Left kidney (tissue), 8 donors: ENCODE measurements at places on chromosomes 12 and 14. TPM values are rescaled to one million over a fixed set of nuclear protein-coding genes. Genes with fewer than 3 reads are reported as not detected.
A peak's percentile ranks its signal among the peaks of the same experiment; 100 is the strongest.

Gene ZC3H10
- polyA plus RNA-seq, result 5.8 TPM

Gene ACOT4
- 3.4 TPM for polyA plus RNA-seq

Gene MAP4K5
- polyA plus RNA-seq, result 66.2 TPM

Gene PLEKHG7
- 0.68 TPM for polyA plus RNA-seq

Gene SYT10
- 0.68 TPM for polyA plus RNA-seq

Gene DICER1
- 75.4 TPM for polyA plus RNA-seq

Gene ZNF10
- 33.1 TPM for polyA plus RNA-seq

Gene APOLD1
- 12.1 TPM for polyA plus RNA-seq

Gene FAIM2
- polyA plus RNA-seq, result 3.5 TPM

Gene KRT3
- not detected for polyA plus RNA-seq

Gene LPAR5
- polyA plus RNA-seq, result 0.91 TPM

Gene PPP1R1A
- 52.6 TPM for polyA plus RNA-seq

Gene GLT8D2
- polyA plus RNA-seq, result 11.0 TPM

Gene DNAJC22
- polyA plus RNA-seq, result 30.2 TPM

Gene HSPB8
- 4.8 TPM for polyA plus RNA-seq

- no peak for DNase-seq
Observed at GRCh38 chr12:89156340-89156739, 196.0 kb downstream of the DUSP6 start.

DNA sequence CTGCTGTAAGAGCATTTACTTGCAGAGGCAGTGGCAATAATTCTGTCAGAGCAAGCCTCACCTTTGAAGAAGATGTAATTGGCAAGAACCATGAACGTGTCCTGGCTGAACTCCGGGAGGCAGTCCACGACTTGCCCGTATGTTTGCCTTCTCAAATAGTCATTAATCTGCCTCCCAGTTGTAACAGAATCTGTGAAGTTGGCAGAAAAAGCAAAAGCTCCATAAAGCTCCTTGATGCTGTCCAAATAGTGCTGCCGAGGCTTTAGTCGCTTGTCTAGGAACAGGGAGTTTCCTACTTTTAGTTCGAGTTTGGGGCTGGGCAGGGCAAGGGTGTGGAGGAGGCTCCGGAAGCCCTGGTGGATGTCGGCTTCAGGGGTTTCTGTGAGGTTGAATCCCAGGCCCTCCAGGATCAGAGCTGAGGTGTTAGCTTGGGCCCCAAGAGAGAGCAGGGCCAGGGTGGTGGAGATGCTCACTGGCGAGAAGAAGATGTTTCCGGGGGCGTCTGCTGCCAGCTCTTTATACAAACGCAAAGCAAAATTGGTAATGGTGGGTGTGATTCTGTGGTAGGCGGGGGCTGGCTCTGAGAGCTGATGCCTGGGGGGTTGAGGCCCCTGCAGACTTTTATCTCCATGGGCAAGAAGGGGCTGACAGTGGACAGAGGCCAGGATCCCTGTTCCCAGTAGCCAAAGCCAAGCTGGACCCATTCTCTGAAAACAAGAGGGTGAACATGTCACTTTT, 4.4 kb downstream of the SERPINA11 start:
- DNase-seq, result no peak

DNA sequence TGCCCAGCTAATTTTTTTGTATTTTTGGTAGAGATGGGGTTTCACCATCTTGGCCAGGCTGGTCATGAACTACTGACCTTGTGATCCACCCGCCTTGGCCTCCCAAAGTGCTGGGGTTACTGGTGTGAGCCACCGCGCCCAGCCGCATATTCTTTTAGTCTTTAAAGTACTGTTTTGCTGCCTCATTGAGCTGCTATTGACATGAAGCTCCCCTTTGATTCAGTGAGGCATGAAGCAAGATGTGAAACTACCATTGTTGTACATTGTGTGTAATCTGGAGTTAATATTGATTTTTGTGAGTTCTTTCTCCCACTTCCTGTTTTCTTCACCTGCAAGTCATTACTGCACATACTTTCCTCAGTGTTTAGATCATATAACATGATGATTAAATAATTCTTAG, 80.8 kb downstream of the MNAT1 start:
- no peak for DNase-seq

DNA sequence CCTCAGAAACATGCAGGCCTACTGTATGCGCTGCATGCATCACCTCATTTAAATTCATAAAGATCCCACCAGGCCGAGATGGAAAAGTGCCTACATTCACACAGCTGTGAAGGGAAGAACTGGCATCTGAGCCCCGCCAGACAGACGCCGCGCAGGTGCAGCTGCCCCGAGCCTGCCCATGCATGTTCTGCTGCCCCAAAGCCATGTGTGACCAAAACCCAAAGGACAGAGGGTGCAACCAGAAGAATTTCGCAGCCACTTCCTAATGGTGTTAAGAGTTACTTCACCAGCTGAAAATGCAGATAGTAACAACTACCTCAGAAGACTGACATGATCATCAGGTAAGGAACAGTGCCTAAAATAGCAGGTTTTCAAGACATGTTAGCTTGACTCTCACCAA, 13.5 kb upstream of the KRT8 start:
- no peak for DNase-seq

DNA sequence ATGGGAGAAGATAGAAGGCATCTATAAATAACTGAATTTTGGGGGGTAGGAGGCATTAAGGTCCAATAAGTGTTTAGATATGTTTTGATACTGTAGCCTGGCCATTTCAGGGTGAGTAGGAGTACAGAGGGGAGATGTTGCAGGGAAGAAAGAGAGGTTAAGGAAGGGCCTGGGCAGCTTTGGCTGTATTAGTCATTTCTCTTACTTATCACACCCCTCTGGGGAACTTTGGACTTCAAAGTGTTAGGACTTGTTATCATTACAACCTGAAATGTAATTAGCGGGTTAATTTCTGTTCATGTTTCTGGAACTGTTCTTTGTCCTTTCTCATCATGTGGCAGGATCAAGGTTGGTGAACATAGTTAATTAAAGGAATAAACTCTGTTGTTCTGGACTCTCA, 40.3 kb downstream of the SUSD6 start:
- no peak for DNase-seq

DNA sequence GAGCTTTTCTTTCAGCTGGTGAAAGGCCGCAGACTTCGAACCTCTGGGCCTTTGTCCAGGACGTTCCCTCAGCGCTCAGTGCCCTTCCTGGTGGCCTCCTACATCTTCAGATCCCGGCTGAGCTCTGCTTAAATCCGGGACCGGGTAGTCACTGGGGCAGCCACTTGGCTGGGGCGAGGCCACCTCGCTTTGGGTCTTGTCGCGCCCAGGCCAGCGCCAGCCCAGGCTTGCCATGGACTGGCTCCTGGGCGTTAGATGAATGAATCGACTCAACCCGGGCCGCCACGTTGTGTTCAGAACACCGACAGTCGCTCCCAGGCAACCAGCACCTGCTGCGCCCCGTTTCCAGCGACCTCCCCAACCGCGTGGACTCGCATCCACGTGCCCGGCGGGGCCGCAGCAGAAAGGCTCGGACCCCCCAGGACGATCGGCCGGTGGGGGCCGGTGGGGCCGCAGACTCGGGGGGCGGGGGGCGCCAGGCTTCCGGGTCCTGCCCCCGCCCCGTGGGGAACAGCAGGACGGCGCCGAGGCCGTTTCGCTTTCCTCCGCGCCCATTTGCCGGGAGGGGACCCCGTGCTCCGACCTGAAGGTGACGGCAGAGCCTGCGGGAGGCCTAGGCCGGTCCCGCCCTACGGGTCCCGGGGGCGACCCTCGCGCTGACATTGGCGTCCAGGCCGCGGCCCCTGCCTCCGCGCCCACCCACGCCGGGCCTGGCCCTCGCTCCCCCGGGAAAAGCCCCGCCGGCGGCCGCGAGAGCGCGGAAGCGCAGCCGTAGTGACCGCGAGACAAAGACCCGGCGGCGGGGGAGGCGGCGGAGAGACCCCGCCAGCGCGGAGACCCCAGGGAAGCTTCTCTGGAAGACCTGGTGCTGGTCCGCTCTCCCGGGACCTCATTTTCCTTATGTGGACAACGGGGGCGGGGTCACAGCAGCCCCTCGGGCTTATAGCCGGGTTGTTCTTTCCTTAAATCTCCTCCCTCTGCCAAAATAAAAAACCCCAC, 37.3 kb upstream of the RCOR1 start:
- peak; percentile 37 for DNase-seq

- DNase-seq, result no peak
Observed at GRCh38 chr12:81294325-81295190, 216.7 kb downstream of the ACSS3 start.

GRCh38 chr12:14356147-14356546, 9.3 kb upstream of the ATF7IP start:
- DNase-seq, result no peak

GRCh38 chr14:68523326-68523610, 269.6 kb downstream of the ZFP36L1 start:
- no peak for DNase-seq

GRCh38 chr12:118391836-118392235, 15.5 kb downstream of the SUDS3 start:
- DNase-seq, result no peak

GRCh38 chr14:56004786-56005185, 113.4 kb upstream of the PELI2 start:
- no peak for DNase-seq

GRCh38 chr12:62848418-62848817, 86.5 kb downstream of the PPM1H start:
- no peak for DNase-seq

DNA sequence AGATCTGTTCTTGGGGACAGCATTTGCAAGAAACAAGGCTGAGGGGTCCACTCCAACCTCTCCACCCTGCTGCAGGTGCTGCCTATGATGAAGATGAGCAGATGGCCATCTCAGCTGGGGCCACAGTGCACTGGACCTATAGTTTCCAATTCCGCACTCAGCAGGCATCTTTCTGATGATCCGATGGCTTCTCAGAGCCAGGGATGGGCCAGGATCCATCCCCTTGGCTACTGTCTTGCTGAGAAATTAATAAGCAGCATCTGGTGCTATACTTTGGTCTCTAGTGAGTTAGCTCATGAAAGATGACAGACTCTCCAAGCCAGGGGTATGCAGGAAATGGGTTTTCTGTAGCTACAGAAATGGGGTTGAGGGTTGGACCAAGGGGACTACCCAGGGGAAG, 18.4 kb upstream of the BDKRB1 start:
- DNase-seq, result no peak

DNA sequence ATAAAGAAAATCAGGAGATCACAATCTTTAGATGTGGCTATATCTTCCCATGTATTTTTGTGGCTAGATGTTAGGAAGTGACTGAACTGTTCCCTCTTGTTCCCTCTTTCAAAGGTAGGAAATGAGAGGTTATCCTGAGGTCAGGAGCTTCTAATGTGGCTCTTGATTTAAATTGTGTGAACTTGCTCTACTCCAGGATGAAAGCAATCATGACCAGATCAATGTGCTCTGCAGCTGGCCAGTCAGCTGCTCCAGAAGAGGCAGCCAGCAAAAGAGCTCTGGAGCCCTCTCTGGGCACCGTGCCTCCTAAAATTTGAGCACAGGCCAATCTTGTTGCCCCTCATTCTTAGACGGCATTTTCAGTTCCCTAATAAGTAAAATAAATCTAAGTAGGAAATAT, 32.0 kb downstream of the CDK17 start:
- no peak for DNase-seq

DNA sequence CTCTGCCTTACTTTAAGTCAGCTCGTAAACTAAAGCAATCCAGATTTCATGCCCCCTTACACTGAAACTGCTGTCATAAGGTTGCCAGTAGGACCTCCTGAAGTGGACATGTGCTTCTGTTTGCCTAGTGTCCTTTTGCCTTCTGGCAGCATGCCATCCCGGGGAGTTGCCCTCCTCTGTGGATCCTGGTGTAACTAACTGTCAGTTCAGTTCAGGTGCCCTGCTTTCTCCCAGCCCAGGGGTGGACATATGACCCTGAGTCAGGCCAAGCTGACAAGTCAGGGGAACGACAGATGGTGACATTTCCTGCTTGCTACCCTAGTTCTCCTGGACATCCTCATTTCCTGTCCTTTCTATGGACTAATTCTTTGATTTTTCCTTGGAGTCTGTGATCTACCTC, 25.6 kb downstream of the AKAP6 start:
- no peak for DNase-seq

DNA sequence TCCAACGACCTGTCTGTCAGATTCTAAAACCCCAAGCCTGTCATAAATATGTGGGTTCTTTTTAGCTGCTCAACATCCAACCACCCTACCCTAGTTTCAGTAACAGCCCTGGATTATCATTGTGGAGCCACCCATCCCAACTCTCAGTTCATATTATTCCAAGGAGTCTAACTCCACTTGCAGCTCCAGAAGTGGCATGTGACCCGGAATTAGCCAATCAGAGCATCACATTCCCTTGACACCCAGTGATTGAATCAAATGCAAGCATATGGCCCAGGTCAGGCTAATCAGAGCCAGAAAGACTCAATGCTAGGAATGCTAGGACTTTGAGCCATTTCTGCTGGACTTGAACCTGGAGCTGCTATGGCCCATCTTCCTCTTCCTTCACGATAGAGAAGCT, 17.1 kb upstream of the HSP90B1 start:
- no peak for DNase-seq
